ENCODE measurements at places on chromosomes 7 and 10. TPM values are rescaled to one million over a fixed set of nuclear protein-coding genes. Genes with fewer than 3 reads are reported as not detected.

ARL3 gene
- 13.1 TPM for total RNA-seq

DRGX gene
- not detected for total RNA-seq

FAM185A gene
- 3.4 TPM for total RNA-seq

IMMP2L gene
- total RNA-seq: 8.4 TPM

CPVL gene
- 1.7 TPM for total RNA-seq

MYOZ1 gene
- total RNA-seq: 0.39 TPM

CALHM3 gene
- total RNA-seq: not detected

MACROH2A2 gene
- total RNA-seq: 30.7 TPM

ADO gene
- total RNA-seq: 26.6 TPM

PRSS37 gene
- not detected for total RNA-seq

CFAP69 gene
- total RNA-seq: 3.5 TPM
